ENCODE measurements at places on chromosomes 16 and 17.

- no peak for DNase-seq
Measured at GRCh38 chr16:4089811-4090301, 26.4 kb downstream of the ADCY9 start.

DNA sequence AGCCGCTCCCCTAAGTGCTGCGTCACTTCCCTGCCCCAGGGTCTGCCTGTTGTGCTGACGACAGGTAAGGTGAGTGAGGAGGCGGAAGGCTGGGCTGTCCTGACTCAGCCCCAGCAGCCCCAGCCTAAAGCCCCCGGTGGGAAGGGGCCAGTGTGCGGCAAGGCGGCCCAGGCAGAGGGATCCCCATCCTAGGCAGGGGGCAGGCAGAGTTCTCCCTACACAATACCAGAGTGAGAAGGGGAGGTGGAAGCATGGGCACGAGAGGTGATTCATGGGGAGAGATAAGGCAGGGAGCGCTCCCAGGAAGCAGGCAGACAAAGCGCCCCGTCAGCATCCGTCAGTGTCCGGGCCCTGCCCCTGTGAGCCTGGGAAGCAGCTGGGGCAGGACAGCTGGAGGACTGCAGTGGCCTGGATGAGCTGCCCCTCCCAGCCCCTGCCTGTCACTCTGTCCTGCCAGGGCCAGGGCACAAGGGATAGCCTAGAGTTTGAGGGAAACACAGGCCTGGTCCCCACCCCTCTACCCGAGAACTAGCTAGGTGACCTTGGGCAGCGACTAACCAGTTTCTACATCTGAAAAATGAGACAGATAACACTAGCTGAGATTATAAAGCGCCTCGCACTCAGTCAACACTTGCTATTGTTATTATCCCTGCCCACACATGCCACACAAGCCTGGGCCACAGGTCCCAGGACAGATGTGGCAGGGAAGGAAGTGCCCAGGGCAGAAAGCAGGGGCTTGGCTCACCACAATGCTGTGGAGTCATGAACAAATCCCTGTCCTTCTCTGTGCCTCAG lies 3.8 kb downstream of the FAM83G start:
- peak; percentile 26 for DNase-seq

- DNase-seq: no peak
Measured at GRCh38 chr16:58001781-58002415, 691 bp downstream of the USB1 start.

GRCh38 chr17:32627239-32627996 lies 140.6 kb downstream of the CDK5R1 start:
- DNase-seq: no peak

GRCh38 chr16:53583401-53583800 lies 80.4 kb upstream of the AKTIP start:
- DNase-seq: no peak

- DNase-seq: no peak
Measured at GRCh38 chr17:61310590-61310989, 89.1 kb upstream of the TBX2 start.

- no peak for DNase-seq
Measured at GRCh38 chr16:80557037-80557436, 16.2 kb downstream of the DYNLRB2 start.

DNA sequence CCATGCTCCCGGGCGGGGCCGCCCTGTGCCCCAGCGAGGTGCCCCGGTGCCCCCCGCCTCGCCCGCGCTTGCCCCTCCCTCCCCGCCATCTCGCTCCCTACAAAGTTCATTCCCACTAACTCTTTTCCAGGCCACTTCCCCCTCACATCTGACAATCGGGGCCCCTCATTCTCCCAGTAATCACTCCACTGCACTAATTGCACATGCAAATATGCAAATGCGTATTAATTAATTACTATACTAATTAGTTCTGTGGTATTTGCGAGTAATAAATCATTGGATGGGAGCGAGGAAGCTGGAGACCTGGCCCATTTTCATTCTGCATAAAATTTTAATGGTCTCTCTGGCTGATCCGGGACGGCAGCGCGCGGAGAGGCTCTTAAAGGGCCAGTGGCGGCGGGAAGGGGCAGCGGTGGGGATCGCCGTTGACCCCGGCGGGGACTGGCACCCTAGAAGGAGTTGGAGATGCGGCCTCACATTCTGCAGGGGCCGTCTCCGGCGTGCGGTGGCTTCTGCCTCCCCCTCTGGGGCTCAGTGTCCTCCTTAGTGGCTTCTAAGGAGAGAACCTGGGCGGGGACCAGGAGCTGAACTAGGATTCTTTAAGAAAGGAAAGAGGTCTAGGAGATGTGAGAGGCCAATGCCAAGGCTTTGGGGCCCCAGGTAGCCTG lies 8.4 kb upstream of the PPP1R1B start:
- DNase-seq: no peak

DNA sequence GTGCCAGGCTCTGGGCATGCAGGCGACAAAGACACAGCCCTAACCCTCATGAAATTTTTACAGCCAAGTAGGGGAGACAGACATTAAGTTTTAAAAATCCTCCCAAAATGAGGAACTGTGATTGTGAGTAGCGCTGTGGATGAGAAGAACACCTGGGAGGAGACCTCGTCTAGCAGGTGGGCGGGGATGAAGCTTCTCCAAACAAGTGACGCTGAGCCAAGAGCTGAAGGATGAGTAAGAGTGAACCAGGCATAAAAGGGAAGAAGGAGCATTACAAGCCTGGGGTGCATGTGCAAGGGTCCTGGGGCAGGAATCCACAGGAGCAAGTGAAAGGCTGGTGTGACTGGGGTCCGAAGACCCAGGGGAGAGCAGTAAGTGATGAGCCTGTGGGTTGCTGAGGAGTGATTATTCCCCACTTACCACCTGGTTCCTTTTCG lies 149.4 kb upstream of the HS3ST2 start:
- no peak for DNase-seq

- DNase-seq: peak; percentile 90
Measured at GRCh38 chr17:38748149-38748891, at the start of gene PCGF2. Gene PCGF2, minus strand, starts transcription at chr17:38748336. Its CDS starts 7,934 bp downstream, at chr17:38740402.

GRCh38 chr16:24152826-24153225 lies 103.3 kb upstream of the CACNG3 start:
- no peak for DNase-seq
